ENCODE measurements at places on chromosomes 3 and 15.

DNA sequence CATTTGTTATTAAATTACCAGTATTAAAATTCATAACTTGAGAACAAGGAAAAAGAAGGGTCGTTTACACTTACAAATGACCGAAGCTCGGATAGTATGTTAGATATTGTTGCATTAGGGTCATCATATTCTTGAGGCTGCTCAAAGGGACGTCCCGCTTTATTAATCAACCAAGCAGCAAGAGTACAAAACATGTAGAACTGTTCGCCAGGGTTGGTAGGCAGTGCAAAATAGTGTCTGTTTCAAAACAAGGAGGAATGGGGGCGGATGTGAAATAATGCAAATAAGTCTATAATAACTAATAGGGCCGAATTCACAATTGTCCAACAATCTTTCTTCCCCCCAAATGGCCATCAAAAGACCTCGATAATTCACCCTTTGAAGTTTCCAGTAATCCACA, 2.9 kb downstream of the IFT57 start:
- no peak for DNase-seq

DNA sequence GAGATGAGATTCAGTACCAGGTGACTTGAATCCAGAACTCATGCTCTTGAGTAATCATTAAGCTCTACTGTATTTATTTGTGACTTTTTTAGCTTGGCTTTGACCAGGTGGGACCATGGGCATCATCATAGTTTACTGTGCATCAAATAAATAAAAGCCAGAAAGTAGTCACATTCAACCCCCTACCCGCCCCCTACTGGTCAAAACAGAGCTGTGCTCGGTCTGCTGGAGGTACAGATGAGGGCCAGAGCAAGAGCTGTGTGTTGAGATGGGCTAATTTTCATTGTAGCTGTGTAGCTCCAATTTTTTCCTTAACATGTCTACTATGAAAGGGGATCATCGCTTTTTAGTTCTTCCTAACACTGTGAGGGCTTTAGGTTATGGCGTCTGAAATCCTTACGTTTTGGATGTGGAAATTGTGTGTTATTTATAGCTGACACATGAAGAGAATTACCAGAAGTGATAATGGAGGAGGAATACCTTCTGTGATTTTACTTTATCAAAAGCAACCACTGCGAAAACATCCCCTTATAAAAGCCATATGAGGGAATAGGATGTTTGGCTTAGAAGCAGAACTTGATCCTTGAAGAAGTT, 375.1 kb downstream of the PTPRG start:
- no peak for DNase-seq

DNA sequence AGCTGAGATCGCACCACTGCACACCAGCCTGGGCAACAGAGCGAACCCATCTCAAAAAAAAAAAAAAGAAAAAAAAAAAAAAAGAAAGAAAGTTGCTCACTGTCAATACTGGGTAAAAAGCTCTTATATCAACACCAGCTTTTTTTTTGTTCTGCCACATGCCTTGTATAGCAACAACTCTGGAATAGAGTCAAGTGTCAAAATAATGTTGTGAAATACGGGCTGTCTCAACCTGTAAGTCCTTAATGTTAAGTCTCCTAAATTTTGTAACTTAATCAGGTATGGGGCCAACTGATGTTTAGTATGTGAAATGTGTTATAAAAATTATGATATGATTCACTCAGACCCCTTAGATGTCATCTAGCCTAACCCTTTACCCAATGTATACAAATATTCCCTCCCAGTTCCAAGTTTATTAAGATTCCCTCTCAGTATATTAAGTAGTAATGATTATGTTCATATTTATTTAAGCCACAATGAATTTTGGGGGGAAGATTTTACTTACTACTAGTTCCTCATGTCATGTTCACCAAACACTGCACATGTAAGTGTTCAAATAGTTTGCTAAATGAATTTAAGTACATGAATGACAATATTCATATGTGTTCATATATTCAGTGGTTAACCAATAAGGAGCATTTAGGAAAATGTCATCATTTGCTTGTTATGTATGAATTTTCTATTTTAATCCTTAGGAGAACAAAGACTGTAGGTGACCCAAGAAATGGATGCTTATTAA, 52.2 kb downstream of the GPR160 start:
- no peak for DNase-seq

- DNase-seq, result no peak
Measured at GRCh38 chr3:86914670-86915069, 76.3 kb downstream of the VGLL3 start.

GRCh38 chr3:133827136-133827535, 21.5 kb downstream of the SRPRB start:
- DNase-seq, result no peak

DNA sequence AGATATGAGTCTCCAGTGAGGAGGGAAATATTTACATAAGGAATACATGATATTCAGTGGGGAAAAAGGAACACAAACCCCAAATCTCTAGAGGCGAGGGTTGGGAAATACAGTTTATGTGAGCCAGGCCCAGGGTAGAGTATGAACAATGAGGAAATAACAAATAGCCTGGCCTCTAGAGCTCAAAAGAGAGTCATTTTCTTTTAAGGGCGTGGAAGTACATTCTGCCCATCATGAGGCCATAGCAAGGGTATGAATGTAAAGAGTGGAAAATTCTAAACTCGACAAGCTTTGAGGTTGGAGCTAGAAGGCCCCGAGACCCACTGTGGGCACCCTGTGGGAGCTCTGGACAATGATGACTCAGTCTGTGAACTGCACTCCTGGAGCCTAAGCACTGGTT, 27.8 kb upstream of the IGF2BP2 start:
- DNase-seq, result no peak

- DNase-seq, result no peak
Measured at GRCh38 chr15:61651267-61651666, 409.0 kb downstream of the VPS13C start.

DNA sequence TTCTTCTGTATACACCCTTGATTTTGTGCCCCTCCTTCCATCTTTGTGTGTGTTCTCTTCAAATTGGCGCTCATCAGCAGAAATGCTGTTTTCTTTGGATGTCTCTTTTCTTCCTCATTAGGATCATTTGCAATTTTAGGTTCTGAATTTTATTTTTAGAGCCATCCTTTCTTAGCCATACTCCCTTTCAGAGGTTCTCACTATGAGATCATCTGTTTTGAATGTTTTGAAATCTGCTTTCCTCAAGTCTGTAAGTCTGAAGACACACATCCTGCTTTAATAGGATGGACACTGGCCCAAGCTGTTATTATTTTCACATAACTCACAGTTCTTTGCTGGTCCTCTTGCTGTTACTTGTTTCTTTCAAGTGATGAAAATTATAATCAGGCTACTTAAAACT, 124.8 kb downstream of the BDH1 start:
- no peak for DNase-seq

GRCh38 chr3:23481011-23481615, 278.0 kb downstream of the UBE2E2 start:
- DNase-seq, result no peak

GRCh38 chr15:73781038-73781925, 28.1 kb upstream of the INSYN1 start:
- peak; percentile 9 for DNase-seq

- DNase-seq, result no peak
Measured at GRCh38 chr3:128496019-128496601, 3.1 kb upstream of the GATA2 start.

- peak; percentile 31 for DNase-seq
Measured at GRCh38 chr3:32018757-32019564, 37.4 kb downstream of the ZNF860 start.

DNA sequence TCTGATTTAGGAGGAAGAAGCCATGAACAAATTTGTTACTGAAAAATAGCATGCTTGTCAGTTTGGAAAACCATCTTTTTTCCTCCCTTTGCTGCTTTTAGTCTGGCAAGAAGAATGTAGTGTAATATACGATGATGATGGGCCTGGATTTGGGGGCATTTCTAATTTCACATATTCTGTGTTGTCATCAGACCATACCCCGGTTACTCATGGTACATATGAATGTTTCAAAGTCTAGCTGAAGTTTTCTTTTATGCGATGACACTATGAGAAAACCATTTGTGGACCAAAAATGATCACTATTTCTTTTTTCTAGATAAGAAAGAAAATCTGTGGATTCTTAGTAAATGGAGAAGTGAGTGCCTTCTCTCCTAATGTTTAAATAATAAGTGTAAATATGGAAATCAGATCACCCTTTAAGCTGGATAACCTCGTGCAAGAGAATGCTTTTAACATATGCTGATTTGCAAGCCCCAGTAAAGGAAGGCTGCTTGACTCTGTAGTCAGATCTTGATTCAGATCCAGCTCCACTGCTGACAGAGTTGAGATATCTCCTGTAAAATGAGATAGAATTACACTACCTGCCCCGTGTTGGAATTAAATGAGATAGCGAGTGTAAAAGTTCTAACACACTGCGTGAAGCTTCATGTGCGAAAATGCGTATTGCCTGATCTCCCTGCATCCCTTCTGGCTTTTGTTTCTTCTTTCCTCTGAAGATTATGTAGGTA, 3.0 kb downstream of the MEF2A start:
- no peak for DNase-seq

DNA sequence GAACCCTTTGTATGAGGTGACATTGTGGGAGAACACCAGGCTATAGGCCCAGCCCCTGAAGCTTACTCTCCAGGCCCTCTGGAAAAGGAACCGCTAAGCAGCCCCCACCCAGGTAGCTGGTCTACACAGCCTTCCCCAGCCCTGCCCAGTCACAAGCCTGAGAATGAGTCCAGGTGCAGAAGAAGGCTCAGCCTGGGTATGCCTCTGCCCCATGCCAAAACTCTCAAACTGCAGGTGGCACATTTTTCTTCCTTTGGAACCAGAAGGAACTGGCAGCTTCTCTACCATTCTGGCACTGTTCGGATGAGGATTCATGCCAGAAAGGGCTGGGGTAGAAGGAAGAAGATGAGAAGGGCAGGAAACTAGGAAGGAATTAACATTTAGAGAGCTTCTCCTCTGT, 23.7 kb upstream of the TBC1D21 start:
- DNase-seq, result no peak

- no peak for DNase-seq
Measured at GRCh38 chr15:60682615-60683014, 203.7 kb upstream of the ICE2 start.

DNA sequence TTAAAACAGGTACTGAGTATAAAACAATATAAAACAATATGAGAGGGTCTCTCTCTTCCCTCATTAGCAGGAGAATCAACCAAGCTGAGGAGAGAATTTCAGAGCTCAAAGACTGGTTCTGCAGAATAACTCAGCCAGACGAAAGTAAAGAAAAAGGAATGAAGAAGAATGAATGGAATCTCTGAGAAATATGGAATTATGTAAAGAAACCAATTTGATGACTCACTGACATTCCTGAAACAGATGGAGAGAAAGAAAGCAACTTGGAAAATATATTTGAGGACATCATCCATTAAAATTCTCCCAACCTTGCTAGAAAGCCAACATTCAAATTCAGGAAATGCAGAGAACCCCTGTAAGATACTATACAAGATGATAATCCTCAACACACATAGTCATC, 630.9 kb downstream of the PYDC2 start:
- DNase-seq, result no peak

DNA sequence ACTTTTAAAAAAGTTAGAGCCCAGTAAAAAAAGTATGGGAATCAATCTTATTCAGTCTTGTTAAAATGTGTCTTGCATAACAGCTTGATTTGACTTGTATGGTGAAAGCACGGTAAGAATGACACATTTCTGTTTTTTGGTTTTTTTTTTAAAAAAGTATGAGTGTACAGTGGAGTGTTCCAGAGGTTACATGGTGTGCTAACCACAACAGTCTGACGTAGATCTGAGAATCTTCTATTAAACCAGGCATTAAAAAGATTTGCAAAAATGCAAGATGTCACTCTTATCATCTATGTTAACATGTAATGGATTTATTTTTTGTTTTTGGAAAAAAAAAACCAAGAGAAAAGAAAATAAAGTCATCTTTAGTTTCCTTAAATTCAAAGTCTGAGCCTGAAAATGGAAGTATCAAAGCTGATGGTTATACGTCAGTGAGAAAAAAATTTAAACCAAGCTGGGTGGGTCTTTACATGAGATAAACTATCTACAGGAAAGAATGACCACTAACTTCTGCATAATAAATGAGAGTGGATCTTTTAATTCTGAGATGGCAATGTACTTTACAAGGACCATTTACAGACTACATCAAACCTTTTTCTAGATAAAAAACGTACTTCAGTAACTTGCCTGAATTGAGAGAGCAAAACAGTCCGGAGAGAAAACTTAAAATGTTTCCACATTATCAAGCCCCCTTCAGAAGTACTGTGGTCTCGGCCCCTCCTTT, 1.6 kb downstream of the GABPB1 start:
- DNase-seq, result no peak

DNA sequence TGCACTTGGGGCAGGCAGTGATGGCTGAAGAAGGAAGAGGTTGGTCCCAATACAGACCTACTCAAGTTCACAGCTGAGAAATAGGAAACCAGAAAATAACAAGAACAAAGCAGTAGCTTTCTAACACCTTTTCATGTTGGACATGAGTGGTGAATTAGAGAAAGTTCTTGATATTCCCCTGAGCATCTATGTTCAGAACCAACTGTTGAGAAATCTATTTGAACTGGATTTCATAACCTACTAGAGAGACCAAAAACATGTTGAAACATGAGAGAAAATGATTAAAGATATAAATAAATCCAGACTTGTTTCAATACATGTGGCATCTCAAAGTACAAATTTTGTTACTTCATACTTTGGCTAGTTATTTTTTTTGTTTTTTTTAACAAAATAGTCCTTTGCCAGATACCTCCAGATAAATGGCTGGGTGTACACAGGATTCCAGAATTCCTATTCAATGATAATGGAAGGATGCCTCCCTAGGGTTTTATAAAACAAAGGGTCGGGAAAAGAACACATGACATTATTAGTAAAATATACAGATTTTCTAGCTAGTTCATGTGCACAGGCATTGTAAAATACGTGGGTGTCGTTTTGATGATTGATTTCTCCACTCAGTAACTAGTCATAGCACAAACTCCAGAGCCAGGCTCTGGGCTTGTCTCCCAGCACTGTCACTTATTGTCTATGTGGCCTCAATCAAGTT, 34.4 kb upstream of the TNFSF10 start:
- DNase-seq, result no peak

- no peak for DNase-seq
Measured at GRCh38 chr15:70778258-70779076, 15.1 kb upstream of the UACA start.
